ENCODE measurements at places on chromosomes 12 and 14.
A peak's percentile ranks its signal among the peaks of the same experiment; 100 is the strongest.

- DNase-seq = no peak
Observed at GRCh38 chr14:92534932-92535643, 21.5 kb downstream of the RIN3 start.

- DNase-seq = no peak
Observed at GRCh38 chr12:26279091-26279490, 83.7 kb downstream of the SSPN start.

- no peak for DNase-seq
Observed at GRCh38 chr12:127054531-127054930, 1212.4 kb upstream of the TMEM132C start.

DNA sequence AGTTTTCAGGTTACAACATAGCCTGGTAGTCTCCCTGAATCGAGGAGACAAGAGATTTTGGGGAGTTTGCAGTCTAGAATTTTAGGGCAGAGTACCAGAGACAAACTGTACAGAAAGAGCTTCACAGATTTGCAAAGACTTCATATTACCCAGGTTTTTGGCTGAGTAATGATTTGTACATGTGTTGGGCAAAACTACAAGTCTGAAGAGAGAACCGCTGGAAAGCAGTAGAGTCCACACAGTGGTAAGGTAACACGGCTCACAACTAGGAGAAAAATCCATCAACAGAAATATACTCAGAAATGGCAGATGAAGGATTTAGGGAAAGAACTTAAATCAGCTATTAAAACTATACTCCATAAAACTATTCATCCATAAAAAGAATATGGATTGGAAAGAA lies 25.7 kb downstream of the FBXO33 start:
- no peak for DNase-seq

DNA sequence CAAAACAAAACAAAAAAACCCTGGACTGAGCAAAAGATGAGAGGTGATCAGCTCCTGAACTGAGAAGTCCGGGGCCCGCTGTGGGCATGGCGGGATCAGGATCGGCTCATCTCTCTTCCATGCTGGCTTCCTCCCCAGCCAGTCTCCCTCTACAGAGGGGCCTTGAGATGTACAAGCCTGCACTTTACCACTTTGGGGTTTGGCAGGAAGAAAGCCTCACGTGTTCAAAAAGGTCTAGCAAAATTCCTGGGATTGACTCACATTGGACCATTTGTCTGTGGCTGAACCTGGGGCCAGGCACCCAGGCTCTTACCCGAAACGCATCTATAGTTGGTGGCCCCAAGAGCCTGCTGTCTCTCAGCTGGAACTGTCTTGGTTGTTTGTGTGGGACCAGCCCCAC lies 89.0 kb downstream of the SLC24A4 start:
- DNase-seq = no peak

GRCh38 chr12:54352891-54353874 lies 11.1 kb downstream of the GPR84 start:
- peak; percentile 55 for DNase-seq

GRCh38 chr12:122081697-122082221 lies 3.2 kb downstream of the MLXIP start:
- no peak for DNase-seq

DNA sequence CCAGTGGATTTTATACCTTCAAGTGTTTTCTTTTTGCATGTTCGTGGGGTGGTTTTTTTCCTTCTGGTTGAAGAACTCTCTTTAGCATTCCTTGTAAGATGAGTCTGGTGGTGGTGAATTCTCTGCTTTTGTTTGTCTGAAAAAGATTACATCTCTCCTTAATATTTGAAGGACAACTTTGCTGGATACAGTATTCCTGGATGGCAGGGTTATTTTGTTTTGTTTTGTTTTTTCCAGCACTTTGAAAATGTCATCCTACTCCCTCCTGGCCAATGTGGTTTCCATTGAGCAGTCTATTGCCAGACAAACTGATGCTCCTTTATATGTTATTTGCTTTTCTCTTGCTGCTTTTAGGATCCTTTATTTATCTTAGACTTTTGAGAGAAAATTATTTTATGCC lies 43.2 kb upstream of the ZFP36L1 start:
- no peak for DNase-seq

- no peak for DNase-seq
Observed at GRCh38 chr12:66548338-66549049, 130.4 kb downstream of the GRIP1 start.

DNA sequence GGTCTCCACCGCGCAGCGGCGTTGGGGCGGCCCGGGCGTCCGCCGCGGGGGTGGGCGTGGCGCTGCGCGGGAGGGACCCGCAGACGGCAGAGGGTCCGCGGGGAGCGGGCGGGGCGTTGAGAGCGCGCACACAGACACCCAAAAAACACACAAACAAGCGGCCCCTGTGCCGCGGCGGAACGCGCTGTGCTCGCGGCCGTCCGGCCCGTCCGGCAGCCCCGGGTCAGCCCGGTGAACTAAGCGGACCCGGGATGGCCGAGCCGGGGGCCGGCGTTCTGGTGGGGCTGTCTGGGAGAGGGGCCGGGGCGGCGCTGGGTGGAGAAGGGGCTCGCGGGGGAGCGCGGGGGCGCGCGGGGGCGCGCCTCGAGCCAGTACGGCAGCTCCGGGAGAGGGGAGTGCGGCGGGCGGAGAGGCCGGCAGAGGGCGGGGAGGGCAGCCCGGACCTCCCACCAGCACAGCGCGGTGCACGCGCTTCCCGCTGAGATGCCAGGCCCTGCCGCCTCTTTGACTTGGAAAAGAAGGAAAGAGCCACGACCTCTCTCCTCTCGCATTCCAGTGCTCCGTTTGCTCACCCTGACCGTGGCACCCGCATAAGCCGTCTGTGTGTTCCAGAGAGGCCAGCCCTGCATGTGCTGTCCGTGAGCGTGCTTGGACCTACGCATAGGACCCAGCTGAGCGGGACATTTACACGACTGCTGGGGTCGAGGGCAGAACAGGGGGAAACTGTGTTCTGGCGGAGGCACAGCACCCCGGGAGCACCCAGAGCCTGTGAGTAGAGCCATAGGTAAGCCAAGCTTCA lies 10.3 kb downstream of the SLC6A12 start:
- DNase-seq = peak; percentile 56

DNA sequence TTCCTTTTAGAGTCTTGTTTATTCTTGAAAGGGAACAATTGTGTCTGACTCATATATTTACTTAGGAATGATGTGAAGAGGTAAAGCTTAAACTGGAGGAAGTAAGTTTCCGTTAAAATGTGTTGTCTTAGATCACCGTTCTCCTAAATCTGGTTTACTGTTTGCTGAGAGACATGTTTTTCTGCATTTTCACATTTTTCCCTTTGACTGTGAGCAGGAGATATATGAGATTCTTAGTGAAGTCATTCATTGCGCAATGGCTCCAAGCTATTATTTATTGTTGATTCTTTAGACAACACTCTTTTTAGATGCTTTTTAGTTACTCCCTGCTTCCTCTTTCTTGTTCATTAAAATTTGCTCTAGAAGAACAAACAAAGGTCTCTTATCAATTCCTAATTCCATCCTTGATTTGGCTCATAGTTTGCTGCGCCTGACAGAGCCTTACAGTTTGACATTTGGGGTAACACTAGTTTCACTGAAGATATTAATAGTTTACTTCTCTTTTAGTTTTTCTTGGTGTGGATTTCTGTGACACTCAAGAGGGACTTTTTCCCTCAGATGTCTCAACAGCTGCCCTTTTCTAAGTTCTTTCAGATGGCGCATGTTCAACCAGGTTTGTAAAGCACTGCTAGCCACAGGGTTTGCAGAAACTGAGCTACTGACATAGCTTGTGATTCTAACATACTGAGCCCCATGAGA lies 11.4 kb downstream of the CLECL1 start:
- no peak for DNase-seq

GRCh38 chr14:50816395-50817047 lies 14.4 kb downstream of the NIN start:
- no peak for DNase-seq

DNA sequence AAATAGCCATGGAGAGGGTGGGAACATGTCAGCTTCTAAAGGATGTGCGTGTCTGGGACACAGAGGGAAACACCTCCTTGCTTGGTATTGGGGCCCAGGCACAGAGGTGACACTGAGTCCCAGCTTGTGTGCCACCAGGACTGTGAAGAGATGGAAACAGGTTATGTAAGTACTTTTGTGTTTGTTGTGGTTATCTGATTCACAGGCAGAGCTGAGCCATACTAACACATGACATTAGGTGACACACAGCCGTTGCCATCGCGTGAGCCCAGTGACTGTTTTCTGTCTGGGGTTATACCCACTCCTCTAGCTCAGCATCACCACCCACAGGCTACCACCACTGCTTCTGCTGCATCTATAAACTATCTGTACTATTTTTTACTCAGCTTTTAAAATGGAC lies 12.1 kb upstream of the FLVCR2 start:
- no peak for DNase-seq

GRCh38 chr12:106645074-106645421 lies 62.2 kb downstream of the RFX4 start:
- peak; percentile 87 for DNase-seq

DNA sequence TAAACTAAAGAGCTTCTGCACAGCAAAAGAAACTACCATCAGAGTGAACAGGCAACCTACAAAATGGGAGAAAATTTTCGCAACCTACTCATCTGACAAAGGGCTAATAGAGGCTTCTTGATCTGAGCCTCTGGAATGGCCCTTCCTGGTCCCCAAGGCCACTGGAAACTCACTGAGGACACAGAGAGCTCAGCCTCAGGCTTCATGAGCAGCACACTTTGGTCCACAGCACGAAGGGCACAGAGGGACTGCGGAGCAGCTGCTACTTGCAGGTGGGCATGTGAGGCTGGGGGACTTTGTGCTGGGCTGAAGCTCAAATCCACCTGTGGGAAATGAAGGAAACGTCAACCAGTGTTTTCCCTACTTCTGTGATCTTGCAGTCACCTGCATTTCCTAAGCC lies 27.4 kb downstream of the PZP start:
- DNase-seq = no peak

DNA sequence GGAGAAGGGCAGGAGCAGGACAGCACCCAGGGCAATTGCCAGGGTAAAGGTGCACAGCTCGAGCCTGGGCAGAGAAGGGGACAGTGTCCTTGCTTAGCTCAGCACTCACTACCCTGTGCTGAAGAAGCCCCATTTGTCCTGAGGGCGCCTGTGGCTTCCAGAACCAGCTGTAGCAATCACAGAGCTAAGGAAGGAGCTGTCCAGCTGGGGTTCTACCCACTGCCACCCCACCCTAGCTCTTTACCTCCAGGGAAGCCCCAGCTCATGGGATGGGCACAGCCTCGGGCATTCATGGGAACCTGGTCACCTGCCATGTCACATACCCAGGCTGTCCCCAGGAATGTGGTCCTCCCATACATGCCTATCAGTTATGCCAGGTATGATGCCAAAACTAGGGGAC lies 5.8 kb downstream of the LMBR1L start:
- no peak for DNase-seq

DNA sequence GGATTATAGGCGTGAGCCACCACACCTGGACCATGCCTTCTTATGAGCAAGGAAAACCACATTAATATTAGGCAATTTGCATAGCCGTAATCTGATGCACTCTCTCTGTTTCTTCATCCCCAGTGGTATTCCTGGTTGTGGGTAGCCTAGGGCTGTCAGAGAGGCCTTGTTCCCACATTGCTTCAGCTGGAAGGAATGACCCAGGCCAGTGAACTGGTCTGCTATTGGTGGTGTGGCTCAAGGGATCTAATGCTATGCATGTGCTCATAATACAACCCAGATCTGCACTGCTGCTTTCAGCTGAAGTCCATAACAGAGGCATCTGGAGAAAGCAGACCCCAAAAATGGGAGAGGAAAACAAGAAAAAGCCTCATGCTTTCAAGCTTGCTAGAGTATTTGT lies 33.1 kb upstream of the G2E3 start:
- no peak for DNase-seq

GRCh38 chr12:46585854-46586621 lies 213.5 kb upstream of the SLC38A2 start:
- no peak for DNase-seq

DNA sequence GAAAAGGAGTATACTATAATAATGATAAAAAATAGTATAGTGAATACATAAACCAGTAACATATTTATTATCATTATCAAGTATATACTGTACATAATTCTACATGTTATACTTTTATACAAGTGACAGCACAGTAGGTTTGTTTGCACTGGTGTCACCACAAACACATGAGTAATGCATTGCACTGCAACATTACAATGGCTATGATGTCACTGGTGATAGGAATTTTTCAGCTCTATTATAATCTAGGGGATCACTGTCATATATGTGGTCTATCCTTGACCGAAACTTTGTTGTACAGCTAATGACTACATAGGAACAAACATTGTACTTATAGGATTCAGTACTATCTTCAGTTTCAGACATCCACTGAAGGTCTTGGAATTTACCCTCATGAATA lies 165.8 kb upstream of the SYT1 start:
- DNase-seq = no peak

DNA sequence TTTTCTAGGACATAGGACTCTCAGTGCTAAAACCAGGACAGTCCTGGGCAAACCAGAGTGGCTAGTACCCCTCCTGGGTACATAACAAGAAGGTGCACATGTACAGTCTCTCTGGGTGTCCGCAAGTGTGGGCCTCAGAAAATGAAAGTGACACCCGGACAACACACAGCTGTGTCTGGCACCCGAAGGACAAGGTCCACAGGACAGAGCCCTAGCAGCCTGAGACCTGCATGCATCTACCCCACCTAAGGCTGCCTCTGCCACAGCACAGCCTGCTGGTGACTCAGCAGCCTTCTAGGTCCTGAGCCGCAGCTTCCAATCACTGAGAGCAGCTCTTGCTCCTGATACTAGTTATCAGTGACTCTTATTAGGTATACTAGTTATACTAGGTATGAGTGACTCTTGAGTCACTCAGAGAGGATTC lies 784.1 kb upstream of the TBX3 start:
- DNase-seq = no peak

DNA sequence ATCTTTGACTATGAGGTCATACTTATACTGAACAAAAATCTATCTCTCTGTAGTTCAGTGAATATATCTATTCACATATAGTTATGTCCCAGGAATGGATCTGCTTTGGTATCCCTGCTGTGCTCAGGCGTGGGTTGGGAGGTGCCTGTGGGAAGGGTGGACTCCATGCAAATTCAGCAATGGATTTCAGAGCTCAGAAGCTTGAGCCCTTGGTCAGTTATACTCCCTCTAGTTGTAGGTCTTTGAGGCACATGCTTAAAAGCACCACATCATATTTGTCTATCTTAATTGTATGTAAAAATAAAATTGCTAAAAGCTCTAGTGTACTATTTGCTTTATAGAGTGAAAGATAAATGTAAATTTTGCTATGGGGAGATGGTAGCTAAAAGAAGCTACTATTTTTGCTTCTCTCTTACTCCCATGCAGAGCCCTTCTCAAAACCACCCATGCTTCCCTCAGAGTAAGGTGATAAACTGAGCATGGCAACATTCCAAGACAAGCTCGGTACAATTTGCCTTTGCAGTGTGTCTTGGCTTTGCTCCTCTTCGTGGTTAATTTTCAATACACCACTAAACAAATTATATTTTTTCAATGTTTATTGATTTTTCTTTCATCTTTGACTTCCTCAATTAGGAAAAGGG lies 54.9 kb downstream of the SLC16A7 start:
- DNase-seq = no peak

GRCh38 chr12:99960311-99960710 lies 24.4 kb downstream of the ANKS1B start:
- DNase-seq = no peak
